H1 (cell line): ENCODE measurements at places on chromosomes 7 and 10.

DNA sequence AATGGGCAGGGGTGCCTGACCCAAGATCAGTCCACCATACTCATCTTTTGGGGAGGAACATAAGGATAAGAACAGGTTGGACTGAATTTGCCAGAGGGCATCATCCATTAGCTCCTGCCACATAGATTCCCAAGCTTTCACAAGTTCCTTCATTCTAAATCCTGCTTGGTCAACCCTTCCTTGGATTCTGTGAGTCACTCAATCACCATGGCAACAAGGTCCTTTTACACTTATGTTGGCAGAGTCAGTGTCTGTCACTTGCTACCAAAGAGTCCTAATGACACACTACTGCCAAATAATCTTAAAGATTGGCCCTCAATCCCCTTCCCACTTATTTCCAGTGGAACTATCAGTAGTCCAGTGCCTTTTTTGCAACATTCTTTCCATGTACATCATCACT is 5.0 kb upstream of the LGI1 start:
- DNase-seq, result no peak

DNA sequence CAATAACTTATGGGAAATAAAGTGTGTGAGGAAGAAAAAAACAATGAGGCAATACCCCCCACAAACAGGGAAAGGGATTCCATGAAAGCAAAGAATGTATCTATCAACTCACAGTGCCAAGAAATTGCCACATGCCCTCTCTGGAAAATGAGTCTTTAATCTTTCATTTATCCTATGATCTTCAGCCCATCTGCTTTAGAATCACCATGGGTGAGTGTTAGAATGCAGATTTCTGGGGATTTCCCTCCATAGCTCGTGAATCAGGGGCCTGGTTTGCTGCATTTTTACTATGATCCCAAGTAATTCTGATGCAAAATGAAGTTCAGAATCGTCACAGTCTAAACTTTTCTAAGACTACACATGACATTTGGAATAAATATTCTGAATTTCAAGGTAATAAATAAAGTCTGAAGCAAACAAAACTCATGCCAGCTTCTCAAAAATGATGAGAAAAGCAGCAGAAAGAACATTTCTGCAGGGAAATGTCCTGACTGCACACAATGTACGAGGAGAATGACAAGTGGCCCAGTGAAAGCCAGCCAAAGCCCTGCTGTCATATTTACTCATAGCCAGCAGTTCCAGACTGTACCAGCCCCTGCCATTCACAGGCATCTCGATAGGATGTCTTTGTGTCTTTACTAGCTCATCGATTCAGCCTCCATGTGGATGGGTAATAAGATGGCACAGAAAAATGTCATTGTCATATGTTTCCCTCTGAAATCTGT is 167.1 kb downstream of the ELMO1 start:
- no peak for DNase-seq

DNA sequence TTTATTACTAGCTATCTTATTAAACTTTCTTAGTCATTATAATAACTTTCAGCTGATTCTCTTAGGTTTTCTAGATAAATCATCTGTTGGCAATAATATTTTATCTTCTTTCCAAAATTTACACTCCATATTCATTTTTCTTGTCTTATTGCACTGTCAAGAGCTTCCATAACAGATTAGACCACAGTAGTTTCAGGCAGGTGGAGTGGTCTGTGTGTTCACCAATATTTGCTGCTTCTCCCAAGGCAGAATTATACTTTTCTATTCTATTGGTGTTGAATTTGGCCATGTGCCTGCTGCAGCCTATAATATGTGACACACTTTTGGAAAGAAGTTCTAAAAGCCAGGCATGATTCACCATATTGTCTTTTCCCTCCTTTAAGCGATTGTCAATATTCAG is 422.8 kb downstream of the GATA3 start:
- DNase-seq, result no peak

DNA sequence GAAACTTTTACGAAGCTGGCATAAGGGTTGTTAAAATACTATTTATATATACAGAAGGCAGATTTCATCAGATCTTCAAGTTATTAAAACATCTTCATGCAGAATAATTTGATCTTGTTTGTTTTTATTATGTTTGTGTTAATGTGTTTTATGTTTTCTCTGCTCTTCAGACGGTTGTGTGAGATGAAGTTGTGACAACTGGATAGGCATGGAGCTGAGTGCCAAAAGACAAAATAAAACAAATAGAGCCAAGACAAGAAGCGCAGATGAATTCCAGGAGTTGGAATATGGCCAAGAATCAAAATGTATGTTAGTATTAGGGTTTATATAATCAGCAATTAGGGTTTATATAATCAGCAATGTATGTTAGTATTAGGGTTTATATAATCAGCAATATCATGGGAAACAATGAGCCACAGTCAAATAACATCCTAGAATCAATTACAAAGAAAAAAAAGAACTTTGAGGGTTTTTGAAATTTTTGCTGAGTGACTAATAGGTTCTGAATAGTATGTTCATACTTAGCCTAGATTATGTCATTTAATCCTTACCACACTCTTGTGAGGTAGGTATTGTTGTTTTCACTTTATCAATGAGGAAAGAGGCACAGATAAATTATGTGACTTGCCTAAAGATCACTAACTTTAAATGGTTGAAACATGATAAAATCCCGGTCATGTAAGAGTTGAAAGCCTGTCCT is 488.0 kb upstream of the STEAP1 start:
- DNase-seq, result no peak

GRCh38 chr10:51654918-51655317 is 44.5 kb downstream of the CSTF2T start:
- no peak for DNase-seq
